A172 (cell line): ENCODE measurements at places on chromosomes 3 and 15.
A peak's percentile ranks its signal among the peaks of the same experiment; 100 is the strongest.

DNA sequence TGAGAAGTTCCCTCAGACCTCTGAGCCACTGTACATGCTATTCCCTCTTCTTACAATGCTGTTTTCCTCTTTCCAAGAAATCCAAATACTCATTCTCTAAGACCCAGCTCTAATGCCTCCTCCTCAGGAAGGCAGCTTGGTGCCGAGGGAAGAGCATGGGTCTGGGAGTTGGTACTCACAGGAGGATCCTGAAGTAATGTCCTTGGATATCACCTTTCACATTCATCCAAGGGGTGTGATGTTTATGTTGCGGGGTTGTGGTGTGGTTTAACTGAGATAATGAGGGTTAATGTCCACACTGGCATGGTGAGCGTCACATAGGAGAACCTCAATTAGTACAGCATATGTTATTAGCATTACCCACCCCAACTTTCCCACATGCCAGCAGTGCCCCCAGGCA is 31.9 kb downstream of the MYL3 start:
- DNase-seq = no peak

DNA sequence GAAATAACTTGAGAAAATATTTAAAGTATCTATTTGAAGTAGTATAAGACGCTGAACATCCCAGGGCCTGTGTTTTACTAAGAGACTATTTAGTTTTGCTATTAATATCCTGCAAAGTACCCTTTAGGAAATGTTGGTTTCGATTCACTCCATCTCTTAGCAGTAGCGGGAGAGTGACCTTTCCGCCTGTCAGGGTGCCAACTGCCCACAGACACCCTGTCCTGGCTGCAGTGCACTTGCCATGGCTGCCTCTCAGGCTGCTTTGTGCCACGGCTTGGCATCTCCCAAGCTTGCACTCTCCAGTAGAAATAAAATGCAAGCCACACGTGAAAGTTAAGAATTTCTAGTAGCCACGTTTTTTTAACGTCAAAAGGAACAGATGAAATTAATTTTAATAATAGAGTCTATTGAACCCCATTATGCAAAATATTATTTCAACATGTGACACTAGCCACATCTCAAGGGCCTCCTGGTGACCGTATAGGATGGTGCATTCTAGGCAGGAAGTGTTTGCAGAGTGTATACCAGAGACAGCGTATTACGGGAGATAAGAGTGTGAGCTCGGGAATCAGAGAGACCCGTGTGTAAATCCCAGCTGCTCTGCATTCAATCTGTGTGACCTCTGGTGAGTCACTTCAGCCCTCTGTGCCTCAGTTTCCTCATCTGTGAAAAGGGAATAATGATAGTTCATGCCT is 19.8 kb downstream of the ADAMTS9 start:
- no peak for DNase-seq

DNA sequence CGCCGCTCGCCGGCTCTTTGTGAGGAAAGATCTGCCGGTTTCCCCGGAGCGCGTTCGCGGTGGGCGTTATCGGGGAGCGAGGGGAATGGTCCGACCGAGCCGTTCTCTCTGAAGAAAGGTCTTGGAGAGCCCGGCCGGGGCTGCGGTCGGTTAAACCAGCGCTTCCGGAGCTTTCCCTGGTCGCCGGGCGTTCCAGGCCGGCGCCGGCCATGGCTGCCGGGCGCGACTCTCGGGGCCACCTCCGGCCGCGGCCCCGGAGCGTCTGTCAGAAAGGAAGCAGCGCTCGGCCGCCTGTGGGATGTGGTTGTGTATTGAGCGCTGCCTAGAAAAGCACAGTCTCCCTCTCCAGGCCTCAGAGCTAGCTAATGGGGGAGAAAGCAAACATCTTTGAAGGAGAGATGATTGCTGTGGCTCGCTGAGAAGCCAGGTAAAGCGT is 731 bp downstream of the FYTTD1 start:
- DNase-seq = peak; percentile 41

- no peak for DNase-seq
Measured at GRCh38 chr3:121821421-121822199, 13.2 kb downstream of the IQCB1 start.
